ENCODE measurements at places on chromosomes 3 and 15.
A peak's percentile ranks its signal among the peaks of the same experiment; 100 is the strongest.

GRCh38 chr3:44995142-44995770 lies 19.2 kb downstream of the EXOSC7 start:
- peak; percentile 49 for DNase-seq

DNA sequence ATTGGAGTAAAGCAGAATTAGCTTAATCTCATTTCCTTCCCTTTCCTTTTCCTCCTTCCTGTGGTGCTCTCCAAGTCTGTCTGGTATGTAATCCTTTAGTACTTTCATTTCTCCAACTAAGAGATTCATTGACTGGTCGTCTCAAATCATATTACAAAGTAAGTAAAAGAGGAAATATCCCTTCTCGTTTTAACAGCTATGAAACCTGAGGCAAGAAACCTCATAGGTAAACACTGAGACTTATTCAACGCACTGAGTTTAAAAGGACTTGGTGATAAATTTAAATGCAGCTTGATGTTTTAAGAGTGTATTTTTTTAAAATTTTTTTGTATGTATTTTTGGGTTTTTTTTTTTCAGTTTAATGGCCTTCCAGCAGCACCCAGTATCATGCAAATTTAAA lies 117.2 kb upstream of the LRRC3B start:
- no peak for DNase-seq

DNA sequence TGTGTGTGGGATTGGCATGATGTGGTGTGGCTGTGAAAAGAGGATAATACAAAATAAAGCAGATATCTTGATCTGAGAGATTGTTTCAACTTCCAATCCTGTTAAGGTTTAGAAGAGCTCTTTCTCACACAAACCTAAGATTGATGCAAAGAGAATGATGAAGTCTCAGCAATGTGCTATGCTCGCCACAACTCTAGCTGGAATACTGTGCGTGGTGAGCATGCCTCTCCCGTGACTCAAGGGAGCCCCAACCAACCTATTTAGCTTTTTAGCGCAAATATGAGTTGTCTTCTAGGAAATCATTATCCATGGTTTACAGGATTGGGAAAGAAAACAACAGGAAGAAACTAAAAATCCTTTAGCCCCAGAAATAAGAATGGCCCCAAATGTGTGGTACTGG lies 28.5 kb downstream of the BTLA start:
- DNase-seq, result no peak

DNA sequence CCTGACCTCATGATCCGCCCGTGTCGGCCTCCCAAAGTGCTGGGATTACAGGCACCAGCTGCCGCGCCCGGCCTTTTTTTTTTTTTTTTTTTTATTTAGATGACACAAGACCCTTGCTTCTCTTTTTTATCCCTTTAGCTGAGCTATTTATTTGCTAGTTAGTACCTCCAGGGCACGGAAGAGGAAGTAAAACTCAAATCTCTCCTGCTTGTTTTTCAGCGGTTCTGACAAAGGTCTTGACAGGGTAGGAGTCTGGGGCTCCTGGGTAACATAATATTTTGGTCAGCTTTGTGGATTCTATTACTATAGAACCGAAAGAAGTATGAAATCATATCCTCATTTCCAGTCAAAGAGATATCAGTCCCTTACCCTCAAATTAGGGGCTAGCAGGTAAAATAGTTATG lies 44.0 kb upstream of the ETV5 start:
- DNase-seq, result no peak

GRCh38 chr3:36366308-36366707 lies 14.0 kb upstream of the STAC start:
- DNase-seq, result no peak

DNA sequence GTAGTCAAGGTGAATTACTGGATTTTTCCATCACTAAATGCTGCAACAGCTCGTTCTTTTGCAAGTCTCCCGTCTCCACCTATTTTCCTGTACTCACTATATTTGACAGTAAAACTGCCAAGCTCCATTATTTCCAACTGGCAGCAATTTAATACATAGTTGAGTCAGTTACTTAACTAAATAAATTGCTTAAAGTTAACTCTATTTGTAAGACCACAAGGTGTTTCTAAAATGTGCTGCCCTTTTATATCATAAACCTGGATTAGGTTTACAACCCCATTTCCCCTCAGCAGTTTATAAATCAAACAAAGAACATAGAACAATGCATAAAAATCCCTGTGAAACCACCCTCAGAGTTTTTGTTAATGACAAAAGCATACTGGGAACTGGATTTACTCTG lies 211.4 kb upstream of the DPH6 start:
- no peak for DNase-seq

- DNase-seq, result no peak
Measured at GRCh38 chr3:117084277-117084676, 374.7 kb downstream of the TUSC7 start.

DNA sequence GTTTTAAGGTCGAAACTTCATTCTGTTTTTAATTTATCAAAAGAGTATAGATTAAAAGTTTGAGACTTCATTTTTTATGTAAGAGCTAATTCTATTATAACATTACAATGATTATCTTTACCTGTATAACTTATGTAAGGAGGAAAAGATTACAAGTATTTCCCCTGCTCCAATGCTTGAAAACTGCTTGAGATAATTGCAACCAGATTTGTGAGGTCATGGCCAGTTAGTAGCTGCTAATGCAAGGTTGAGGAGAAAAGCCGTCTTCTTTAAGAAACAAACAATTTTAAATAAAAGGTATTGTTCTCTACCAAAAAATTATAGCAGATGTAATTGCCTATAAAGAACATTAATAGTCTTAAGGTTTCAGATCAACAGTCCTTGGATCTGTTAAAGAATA lies 208.3 kb upstream of the UBE2E2 start:
- no peak for DNase-seq

DNA sequence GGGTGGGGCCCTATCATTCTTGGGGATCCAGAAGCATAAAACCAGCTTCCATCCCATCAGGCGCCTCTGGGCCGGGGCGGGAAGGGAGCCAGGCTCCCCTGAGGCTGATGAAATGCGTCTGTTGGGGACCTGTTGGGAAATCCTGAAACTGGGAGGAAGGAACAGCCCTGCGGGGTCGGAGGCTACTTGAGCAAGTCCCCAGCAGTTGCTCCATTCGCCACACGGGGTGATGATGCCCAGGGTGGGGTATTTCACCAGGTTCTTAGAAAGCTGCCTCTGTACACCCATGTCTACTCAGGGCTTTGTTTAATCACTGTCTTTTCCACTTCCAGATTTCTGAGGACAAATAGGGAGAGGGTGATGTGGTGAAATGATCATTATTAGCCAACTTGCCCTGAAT lies 25.4 kb upstream of the TSEN2 start:
- no peak for DNase-seq

DNA sequence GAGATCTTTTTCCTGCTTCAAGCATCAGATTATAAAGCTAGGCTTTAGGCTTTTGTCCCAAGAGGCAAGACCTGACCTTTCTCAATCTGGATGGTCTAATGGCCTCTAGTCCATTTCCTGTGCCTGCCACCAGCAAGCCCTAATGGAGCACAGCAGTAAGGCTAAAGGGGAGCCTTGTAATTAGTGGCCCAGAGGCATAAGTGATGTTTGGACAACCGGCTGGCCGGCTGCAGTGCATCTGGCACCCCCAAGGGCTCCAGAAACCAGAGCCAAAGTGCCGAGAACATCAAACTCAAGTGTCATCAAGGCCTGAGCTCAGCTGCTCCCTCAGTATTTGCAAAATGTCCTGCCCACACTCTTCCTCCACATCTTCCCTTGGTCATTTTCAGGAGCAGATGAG lies 31.9 kb upstream of the RTP4 start:
- no peak for DNase-seq

DNA sequence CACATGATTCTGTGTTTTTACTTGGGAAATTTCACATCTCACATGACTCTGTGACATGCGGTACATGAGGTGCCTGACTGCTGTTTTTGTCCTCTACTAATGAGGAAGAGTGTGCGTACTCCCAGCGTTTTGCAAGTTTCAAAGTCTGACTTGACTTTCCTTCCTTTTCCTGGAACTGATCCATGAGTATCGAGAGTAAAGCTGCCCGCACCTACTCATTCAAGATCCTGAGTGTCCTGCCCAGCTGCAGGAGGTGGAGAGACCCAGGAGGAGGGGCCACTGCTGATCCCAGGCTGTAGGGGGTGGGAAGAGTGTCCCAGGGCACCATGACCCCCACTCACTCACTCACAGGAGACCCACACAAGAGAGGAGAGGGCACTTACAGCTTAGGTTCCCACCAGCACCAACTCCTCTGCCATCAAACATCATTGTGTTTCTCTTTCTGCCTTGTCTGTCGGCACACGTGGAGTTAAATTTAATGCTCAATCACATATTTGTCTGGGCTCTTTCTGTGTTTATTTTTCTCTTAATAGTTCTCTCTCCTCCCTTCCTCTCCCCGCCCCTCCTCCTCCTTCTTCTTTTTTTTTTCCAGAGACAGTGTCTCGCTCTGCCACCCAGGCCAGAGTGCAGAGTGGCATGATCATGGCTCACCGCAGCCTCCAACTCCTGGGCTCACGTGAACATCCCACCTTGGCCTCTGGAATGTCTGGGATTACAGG lies 1.4 kb downstream of the CCR5AS start:
- DNase-seq, result peak; percentile 60

Measured in bronchial epithelial cell (primary cell).